EL (cell line): ENCODE measurements at places on chromosomes 6 and 20.

DNA sequence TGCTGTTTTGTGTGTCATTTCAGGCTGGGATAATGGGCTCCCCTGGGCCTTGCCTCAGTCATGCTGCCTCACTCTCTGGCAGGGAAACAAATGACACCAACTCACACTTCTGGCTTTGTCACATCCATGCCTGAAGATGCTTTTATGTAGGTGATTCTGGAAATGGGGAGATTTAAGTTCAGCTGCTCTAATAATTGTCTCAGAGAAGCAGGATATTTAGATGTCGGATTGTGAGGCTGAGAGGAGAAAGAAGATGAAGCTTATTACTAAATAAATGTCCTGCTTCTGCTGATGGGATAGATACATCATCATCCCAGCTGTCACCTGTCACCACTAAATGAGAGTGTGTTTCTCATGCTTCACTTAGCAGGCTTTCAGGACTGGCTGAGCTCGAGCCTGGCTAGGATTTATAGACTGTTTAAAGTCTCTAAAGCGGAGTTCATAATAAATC, 480.2 kb upstream of the SPTLC3 start:
- DNase-seq: no peak

DNA sequence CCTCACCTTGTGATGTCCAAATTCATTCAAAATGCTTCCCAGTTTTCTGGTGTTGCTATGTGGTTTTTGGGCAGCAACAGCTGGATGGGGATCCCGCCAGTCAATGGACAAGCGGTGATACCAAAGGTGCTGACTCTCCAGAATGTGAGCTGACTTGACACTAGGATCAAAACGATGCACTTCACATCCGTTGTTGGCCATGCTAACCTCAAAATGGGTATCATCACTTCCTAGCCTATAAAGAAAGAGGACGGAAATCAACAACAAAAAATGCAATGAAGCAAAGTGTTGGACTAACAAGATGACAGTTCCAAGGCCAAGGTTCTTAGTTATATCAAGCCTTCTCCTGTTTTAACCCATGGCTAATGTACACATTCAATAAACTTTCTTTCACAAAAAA, 59.2 kb downstream of the METTL24 start:
- DNase-seq: no peak

DNA sequence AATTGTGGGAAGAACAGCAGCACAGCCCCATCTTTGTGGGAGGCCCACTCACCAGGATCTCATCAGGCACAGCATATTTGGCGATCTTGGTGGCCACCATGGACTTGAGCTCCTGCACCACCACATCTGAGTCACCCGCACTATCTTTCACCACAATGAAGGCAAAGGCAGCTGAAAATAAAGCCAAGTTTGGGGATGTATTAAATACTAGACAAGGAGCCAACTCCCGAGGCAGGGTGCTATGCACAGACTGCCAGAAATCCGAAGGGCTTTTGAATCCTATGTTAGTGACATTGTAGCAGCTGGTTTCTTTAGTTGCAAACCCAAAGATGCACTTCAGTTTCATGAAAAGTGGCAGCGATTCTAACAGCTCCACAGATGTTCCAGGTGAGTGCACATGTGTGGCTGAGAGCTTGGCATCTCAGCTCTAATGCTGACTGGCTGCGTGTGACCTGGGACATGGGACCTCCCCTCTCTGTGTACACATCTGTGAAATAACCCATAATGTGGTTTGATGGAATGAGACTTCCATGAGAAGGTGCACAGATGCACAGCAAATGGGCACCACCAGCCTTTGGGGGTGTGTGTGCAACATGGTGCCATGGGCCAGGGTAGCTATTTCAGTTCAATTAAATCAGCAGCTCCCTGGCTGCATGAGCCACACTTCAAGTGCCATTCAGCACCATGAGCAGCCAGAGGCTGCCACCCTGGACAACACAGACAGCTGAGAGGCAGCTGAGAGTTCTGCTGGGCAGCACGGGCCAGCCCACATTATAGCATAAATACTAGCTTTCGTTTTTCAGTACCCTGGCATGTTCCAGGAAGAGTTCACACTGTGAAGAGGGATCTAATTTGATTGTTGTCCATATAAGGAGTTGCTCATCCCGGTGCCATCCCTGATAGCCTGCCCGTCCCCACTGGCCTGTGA, 16.9 kb upstream of the APMAP start:
- DNase-seq: no peak

GRCh38 chr6:144493035-144493910, 208.1 kb downstream of the UTRN start:
- no peak for DNase-seq

DNA sequence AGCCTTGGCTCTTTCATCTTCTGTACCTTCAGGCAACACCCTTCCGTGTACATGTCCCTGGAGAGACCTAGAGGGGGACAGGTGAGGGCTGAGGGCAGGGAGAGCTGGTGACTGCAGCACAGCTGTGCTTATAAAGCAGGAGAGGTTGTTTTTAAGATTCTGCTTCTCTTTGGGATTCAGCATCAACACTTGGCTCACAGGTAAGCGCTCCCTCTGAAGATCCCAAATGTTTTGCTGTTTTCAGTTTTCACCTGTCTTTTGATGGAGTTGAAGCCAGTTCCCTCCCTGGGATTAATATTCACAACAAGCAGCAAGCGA, 19.4 kb upstream of the TRAF3IP2 start:
- DNase-seq: no peak

DNA sequence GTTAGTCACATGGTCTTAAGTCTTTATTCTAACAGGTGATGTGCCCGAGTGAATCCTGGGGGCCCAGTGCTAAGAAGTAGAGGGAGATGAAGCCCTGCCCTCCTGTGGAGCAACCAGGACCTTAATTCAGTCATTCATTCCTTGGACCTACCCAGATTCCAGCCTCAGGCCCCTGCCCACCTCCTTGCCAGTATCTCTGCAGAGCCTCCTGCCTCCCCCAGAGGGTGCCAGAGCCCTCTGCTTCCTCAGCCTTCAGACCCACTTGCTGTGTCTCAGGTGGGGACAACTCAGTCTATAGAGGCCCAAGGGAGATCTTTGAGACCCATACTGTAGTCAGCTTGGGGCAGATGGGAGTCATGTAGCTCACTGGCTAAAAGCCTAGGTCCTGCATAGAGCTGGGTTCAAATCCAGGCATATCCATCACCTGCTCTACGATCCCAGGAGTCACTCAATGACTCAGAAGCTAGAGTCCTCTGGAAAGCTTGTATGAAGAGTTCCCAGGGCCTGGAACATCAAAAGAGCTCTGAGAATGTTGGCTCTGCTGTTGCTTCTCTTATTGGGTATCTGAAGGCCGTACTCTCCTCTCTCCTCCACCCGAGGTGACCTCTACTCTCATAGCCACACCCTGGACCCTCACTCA, 3.9 kb upstream of the SIGLEC1 start:
- peak; percentile 55 for DNase-seq

GRCh38 chr20:19027971-19028370, 184.5 kb upstream of the SLC24A3 start:
- no peak for DNase-seq

DNA sequence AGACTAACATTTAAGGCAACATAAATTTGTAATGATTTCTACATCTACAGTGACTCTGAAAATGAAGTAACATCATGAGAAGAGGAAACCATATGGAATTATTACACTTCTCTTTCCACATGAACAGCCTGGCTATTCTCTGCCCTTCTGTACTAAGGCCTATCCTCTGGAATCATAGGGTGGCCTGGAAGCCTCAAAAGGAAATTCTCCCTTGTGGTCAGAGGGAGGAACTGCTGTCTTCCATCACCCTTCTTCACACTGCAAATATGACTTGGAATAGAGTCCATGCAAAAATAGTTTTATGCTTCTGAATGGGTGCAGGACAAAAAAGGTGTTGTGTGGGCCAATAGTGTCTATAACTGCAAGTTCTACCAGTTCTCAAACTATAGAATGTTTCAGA, 44.6 kb upstream of the SH3BGRL2 start:
- peak; percentile 36 for DNase-seq

DNA sequence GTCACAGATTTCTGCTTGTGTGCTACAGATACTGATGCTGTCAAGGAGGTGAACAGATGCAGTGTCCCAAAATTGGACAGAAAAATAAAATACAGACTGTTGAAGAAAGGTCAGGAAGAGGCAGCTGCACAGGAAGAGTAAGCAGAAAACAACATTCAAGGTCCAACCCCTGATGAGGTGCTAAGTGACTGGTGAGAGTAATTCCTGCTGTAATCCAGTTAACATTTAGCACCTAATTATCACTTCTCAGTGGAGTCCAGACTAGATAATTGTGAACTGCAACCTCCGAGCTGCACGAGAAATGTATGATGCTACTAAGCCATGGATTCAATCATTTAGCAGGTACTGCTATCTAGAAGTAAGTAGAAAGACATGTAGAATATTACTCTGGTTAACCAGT, 36.3 kb upstream of the NRSN1 start:
- DNase-seq: no peak

DNA sequence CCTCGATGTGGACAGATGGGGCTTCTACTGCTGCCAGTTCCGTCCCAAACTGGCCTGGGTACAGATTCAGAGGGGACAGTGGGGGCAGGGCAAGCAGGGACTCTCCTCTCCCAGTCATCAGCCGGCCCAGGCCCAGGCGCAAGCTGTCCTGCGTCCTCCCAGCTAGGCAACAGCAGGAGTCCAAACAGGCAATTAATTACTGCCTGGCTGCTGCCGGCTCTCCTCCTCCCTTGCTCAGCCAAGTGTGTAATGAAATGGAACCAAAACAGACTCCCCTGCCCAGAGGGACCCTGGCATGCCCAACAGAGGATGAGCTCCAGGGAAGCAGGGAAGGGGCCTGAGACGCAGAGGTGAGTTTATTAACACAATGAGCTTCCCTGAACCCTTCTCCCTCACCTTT, 17.8 kb upstream of the SLC32A1 start:
- DNase-seq: no peak

DNA sequence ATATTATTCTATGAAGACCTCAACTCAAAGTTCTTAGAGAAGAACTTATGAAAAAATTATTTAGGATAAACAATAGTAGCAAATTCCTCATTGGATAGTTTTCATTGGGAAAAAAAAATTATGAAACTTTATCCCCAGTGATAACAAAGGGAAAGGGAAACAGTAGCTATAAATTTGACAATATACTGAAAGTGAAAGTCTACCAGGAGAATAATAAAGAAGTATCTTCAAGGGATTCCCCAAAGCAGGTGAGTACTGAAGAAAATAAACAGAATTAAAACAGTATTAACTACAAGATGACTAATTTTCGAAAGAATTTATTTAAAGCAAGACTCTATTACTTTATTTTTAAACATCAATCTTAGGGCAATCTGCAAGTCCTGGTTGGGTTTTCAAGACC, 56.4 kb downstream of the REPS1 start:
- DNase-seq: no peak

- DNase-seq: no peak
These were observed 10.3 kb upstream of the C6orf58 start for GRCh38 chr6:127566651-127567050.

- no peak for DNase-seq
These were observed 43.6 kb downstream of the HACE1 start for GRCh38 chr6:104816125-104816524.

GRCh38 chr20:61527626-61528025, 275.6 kb downstream of the CDH4 start:
- DNase-seq: no peak

GRCh38 chr6:33790379-33790778, 1.4 kb upstream of the LEMD2 start:
- DNase-seq: no peak

GRCh38 chr6:110654096-110654820, 161.0 kb downstream of the CDK19 start:
- DNase-seq: peak; percentile 34

DNA sequence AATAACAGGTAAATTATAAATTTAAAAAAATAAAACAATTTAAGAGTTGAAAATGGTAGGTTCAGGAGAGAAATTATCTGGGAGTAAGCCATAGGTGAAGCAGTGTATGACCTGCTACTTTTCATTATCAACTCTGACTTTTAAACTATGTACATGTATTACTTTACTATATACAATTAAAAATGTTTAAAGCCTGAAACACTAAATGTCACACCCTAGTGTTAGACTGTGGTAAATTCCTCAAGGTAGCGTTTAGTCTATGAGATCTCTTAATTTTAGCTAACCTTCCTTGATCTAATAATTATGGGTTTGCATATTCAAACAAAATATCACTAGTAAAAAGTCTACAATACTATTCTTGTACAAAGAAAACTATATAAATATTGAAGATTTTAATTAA, 22.3 kb upstream of the TBC1D32 start:
- no peak for DNase-seq

GRCh38 chr20:6122111-6122872, 538 bp downstream of the FERMT1 start:
- peak; percentile 35 for DNase-seq

DNA sequence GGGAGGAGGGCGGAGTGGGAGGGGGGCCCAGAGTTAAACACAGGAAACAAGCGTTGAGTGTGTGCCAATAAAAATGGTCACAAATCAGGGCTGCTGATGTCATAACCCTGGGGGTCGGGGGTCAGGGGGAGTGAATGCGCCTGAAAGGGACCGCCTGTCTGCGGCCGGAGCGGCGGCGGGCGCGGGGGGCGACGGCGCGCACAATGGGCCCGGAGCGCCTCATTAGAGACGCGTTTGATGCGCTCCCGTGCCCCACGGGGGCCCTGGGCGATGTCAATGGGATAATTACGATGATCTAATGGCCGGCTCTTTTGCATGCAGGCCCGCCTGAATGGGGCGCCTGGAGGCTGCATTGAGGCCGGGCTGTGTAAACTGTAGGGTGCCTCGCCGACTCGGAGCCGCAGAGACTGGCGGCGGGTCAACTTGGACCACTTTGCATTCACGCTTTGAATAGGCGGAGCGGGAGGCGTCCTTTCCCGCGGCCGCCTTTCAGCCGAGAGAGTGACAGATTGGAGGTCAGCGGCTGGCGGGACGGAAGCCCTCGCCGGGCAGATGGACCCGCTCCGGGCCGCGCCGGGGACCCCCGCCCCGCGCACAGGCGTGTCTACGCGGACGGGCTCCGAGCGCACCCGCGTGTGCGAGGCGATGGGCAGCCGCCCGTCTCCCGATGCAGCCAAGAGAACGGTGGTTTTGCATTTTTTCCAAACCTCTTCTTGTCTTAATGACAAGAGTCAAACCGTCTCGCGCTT, 296.1 kb downstream of the TFAP2C start:
- DNase-seq: no peak
